Upper lobe of left lung (tissue), 6 donors: ENCODE measurements at places on chromosomes 12 and 14. TPM values are rescaled to one million over a fixed set of nuclear protein-coding genes. Genes with fewer than 3 reads are reported as not detected.
A peak's percentile ranks its signal among the peaks of the same experiment; 100 is the strongest.

- H3K4me3 ChIP-seq = no peak overlapping the region
- H3K27ac ChIP-seq = no peak overlapping the region
- H3K27me3 ChIP-seq = no peaks in the 10 kb centered on the region
- no peak for DNase-seq
- H3K36me3 ChIP-seq = no peaks in the 10 kb centered on the region
These were observed 157.0 kb upstream of the RMST start for GRCh38 chr12:97305651-97306050.

- DNase-seq = peak; percentile 33
- H3K36me3 ChIP-seq = no peaks in the 10 kb centered on the region
- H3K27ac ChIP-seq = peak overlapping the region; percentile 58
- H3K4me3 ChIP-seq = no peak overlapping the region
- no peaks in the 10 kb centered on the region for H3K27me3 ChIP-seq
- H3K4me1 ChIP-seq = no peaks in the 10 kb centered on the region
These were observed 327.2 kb downstream of the BTG1 start for GRCh38 chr12:91818227-91819131.

- no peak overlapping the region for H3K4me3 ChIP-seq
- H3K4me1 ChIP-seq = peaks cover 16% of the 10 kb centered on the region
- no peak overlapping the region for H3K27ac ChIP-seq
- peak; percentile 18 for DNase-seq
- H3K36me3 ChIP-seq = peaks cover 82% of the 10 kb centered on the region
These were observed 22.6 kb downstream of the SLC25A47 start for GRCh38 chr14:100345711-100346110.

DNA sequence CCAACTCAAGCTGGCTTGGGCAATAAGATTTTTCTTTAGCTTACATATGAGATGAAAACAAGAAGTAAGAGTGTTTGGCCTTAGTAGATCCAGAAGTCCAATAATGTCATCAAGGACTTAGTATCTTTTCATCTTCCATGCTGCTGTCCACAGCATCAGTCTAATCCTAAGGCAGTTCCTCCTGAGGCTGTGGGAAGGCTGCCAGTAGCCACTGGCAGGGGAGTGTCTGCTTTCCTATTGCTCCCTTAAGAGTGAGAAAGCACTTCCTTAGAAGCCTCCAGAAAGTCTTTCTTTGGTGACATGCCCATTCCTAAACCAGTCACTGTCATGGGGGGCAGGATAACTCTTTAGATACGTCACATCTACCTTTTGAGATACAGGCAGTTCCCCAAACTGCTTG lies 317.7 kb downstream of the BMP4 start:
- H3K4me3 ChIP-seq = no peak overlapping the region
- DNase-seq = no peak
- H3K36me3 ChIP-seq = no peaks in the 10 kb centered on the region
- H3K27me3 ChIP-seq = no peaks in the 10 kb centered on the region

GRCh38 chr14:33120341-33120740 lies 181.7 kb downstream of the NPAS3 start:
- no peak for DNase-seq
- no peak overlapping the region for H3K4me3 ChIP-seq
- no peaks in the 10 kb centered on the region for H3K27me3 ChIP-seq
- no peaks in the 10 kb centered on the region for H3K36me3 ChIP-seq
- no peaks in the 10 kb centered on the region for H3K4me1 ChIP-seq

- no peak for DNase-seq
- no peaks in the 10 kb centered on the region for H3K27me3 ChIP-seq
- H3K36me3 ChIP-seq = no peaks in the 10 kb centered on the region
- no peak overlapping the region for H3K4me3 ChIP-seq
- H3K27ac ChIP-seq = no peak overlapping the region
- no peaks in the 10 kb centered on the region for H3K4me1 ChIP-seq
These were observed 98.1 kb downstream of the KLRB1 start for GRCh38 chr12:9509464-9510161.

- no peaks in the 10 kb centered on the region for H3K4me1 ChIP-seq
- no peak for DNase-seq
- H3K4me3 ChIP-seq = no peak overlapping the region
- H3K36me3 ChIP-seq = no peaks in the 10 kb centered on the region
- H3K27me3 ChIP-seq = no peaks in the 10 kb centered on the region
These were observed 86.4 kb downstream of the RFX4 start for GRCh38 chr12:106669216-106669615.

DNA sequence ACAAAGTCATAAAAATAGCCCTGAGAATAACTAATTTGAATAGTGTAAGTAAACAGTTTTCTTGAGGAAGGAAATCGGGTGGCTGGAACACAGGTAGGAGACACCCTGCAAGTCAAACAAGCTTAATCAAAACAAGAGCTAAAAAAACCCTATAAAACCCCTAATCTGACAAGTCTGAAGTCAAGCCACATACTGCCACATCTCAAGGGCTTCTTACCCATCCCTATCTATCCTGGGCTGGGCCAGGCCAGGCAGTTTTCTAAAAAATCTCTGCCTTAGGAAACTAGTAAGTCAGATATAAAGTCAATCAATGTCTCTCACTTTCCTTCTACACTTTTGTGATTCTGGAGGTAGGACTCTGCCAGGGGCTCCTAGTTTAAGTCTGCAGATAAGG lies 15.3 kb downstream of the UBE2N start:
- H3K27me3 ChIP-seq = no peaks in the 10 kb centered on the region
- no peak for DNase-seq
- H3K4me1 ChIP-seq = peaks cover 64% of the 10 kb centered on the region
- H3K4me3 ChIP-seq = no peak overlapping the region

- H3K4me1 ChIP-seq = peaks cover 56% of the 10 kb centered on the region
- peak overlapping the region; percentile 84 for H3K27ac ChIP-seq
- no peak for DNase-seq
- H3K27me3 ChIP-seq = no peaks in the 10 kb centered on the region
These were observed 15.7 kb downstream of the ANO6 start for GRCh38 chr12:45231515-45232145.

DNA sequence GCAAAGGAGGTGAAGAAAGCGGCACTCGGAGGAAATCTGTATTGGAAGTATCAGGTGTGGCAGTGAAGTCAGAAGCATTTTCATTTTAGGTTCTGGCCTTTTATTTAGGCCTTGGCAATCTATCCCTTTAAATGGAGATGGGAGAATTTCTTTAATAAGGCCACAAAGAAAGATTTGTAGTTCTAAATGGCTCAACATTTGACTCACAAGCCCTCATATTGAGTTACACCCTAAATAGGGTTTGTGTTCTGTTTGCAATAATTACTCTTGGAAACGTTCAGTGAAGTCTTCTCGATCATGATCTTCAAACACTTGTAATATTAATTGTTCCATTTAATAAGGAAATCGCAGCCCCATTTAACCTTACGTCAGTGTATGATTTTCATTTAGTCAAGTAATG lies 25.3 kb upstream of the TMEM260 start:
- no peak overlapping the region for H3K4me3 ChIP-seq
- H3K27me3 ChIP-seq = no peaks in the 10 kb centered on the region
- DNase-seq = no peak

DNA sequence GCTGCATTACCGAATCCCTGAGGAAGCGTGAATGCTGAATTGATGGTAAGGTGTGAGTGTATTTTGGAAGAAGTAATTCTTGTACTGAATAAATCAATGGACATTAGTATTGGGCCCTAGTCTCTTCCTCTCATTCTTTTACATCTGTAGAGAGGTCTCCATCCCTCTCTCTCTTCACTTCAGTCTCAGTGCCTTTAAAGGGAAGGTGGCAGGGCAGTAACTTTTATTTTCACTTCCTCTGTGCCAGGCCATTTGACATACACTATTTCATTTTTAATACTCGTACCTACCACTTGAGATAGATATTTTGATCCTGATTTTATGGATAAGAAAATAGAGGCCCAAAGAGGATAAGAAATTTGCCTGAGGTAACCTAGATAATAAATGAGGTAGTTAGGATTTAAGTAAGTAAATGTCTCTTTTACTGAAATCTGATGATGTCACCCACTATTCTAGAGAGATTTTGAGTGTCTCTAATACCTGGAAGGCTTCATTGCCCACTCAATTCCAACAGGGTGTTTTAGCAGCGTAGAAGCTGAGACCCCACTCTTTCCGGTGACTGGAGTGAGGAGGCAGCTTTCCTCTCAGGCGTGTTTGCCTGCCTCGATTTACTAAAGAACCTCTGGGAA lies 177.9 kb upstream of the PRICKLE1 start:
- H3K36me3 ChIP-seq = no peaks in the 10 kb centered on the region
- no peak for DNase-seq
- no peaks in the 10 kb centered on the region for H3K4me1 ChIP-seq
- no peaks in the 10 kb centered on the region for H3K27me3 ChIP-seq
- H3K4me3 ChIP-seq = no peak overlapping the region
- H3K27ac ChIP-seq = no peak overlapping the region

GRCh38 chr14:102461490-102462338 lies 47.9 kb downstream of the ANKRD9 start:
- peaks cover 18% of the 10 kb centered on the region for H3K36me3 ChIP-seq
- no peak for DNase-seq
- no peaks in the 10 kb centered on the region for H3K27me3 ChIP-seq
- no peak overlapping the region for H3K4me3 ChIP-seq

DNA sequence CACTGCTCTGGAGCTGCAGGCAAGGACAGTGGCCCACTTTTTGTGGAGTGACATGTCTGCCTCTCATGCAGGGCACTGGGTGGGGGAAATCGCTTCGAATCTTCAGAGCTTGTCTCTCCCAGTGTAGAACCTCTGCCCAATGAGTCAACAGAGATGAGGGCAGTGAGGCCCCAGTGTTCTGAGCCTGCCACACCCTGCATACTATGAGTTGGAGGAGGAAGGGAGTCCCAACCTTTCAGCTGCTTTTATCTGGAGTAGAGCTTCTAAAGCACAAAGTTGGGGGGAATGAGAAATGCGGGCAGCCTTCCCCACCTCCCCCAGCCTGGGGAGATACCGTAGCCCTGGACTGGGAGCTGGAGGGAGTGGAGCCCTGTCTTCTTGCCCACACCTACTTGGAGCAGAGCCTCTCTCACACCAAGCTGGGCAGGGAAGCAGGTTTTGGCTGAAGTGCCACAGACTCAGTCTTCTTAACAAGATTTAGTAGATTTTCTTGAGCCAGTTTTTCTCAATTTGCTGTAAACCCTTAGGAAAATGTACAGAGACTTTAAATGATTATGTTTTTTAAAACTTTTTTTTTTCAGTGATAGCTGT lies 159.1 kb downstream of the ADGRD1 start:
- peaks cover 2% of the 10 kb centered on the region for H3K36me3 ChIP-seq
- H3K4me1 ChIP-seq = peaks cover 5% of the 10 kb centered on the region
- no peak for DNase-seq
- H3K27ac ChIP-seq = no peak overlapping the region
- H3K27me3 ChIP-seq = no peaks in the 10 kb centered on the region

GRCh38 chr12:125619723-125620122 lies 554.5 kb downstream of the AACS start:
- no peak for DNase-seq
- H3K27me3 ChIP-seq = no peaks in the 10 kb centered on the region
- no peak overlapping the region for H3K4me3 ChIP-seq
- H3K36me3 ChIP-seq = no peaks in the 10 kb centered on the region
- H3K27ac ChIP-seq = no peak overlapping the region

- H3K36me3 ChIP-seq = no peaks in the 10 kb centered on the region
- no peak overlapping the region for H3K27ac ChIP-seq
- H3K4me3 ChIP-seq = no peak overlapping the region
- H3K4me1 ChIP-seq = no peaks in the 10 kb centered on the region
These were observed 48.9 kb upstream of the PPP1CC start for GRCh38 chr12:110791589-110791988.

- no peak overlapping the region for H3K4me3 ChIP-seq
- no peak overlapping the region for H3K27ac ChIP-seq
- DNase-seq = no peak
- H3K27me3 ChIP-seq = no peaks in the 10 kb centered on the region
These were observed 31.5 kb downstream of the DUSP16 start for GRCh38 chr12:12531194-12531593.

DNA sequence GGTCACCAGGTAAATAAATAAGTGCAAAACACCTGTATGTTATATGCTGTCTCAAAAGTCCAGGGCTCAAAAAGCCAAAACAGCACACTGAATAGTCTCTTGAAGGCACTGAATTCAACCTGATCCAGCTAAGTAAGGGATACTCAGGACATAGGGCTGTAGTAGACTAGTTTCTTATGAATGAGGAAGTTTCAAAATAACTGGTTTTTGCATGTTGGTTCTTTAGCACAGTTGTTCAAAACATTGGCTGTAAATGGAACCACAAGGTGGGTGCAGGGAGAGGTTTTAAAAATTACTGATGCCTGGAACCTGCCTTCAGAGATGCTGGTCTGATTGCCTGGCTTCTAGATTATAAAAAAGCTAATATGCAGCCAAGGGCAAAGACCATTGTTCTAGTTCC lies 34.1 kb downstream of the NDUFA12 start:
- no peaks in the 10 kb centered on the region for H3K27me3 ChIP-seq
- no peak overlapping the region for H3K4me3 ChIP-seq
- no peaks in the 10 kb centered on the region for H3K4me1 ChIP-seq

DNA sequence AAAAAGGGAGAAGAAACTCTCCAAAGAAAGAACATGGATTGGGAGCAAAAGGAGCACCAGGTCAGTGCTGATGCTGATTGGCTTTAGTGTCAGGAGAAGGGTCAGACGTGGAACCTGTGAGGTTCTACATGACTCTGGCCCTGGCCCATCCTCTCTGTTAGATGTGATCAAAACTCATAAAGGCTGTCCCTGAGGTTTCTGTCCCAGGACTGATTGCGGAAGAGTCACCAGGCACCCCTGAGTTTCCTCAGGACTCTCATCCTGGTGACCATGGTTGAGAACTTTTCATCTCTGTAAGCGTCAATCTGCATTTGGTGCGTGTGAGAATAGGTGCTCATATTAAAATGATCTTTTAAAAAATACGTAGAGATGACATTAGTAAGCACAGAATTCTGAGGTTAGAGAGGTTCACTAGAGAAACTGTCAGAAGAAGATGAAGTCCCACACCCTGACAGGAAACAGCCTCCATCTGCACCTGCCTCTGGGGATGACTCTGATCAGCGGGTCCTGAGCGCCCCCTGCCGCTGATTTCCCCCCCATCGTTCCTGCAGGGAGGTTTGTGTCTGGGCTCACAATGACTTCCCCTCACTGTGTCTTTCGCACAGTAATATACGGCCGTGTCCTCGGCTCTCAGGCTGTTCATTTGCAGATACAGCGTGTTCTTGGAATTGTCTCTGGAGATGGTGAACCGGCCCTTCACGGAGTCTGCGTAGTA lies 741.8 kb downstream of the TMEM121 start:
- no peak overlapping the region for H3K4me3 ChIP-seq
- peak; percentile 49 for DNase-seq
- no peak overlapping the region for H3K27ac ChIP-seq
- H3K27me3 ChIP-seq = no peaks in the 10 kb centered on the region
- no peaks in the 10 kb centered on the region for H3K36me3 ChIP-seq

- H3K36me3 ChIP-seq = no peaks in the 10 kb centered on the region
- DNase-seq = no peak
- H3K27me3 ChIP-seq = no peaks in the 10 kb centered on the region
- no peaks in the 10 kb centered on the region for H3K4me1 ChIP-seq
These were observed 560.9 kb downstream of the MED13L start for GRCh38 chr12:115716551-115716950.

Gene CLEC2B
- total RNA-seq = 29.5 TPM

Gene KLRC1
- total RNA-seq = 1.1 TPM

Gene NANOG
- not detected for total RNA-seq

Gene ANP32D
- total RNA-seq = 2.1 TPM

Gene TUNAR
- not detected for total RNA-seq

Gene ZNF891
- 1.1 TPM for total RNA-seq
